ENCODE measurements at places on chromosomes 5 and 9.

- no peak for DNase-seq
Observed at GRCh38 chr5:111299831-111300432, 75.7 kb downstream of the CAMK4 start.

DNA sequence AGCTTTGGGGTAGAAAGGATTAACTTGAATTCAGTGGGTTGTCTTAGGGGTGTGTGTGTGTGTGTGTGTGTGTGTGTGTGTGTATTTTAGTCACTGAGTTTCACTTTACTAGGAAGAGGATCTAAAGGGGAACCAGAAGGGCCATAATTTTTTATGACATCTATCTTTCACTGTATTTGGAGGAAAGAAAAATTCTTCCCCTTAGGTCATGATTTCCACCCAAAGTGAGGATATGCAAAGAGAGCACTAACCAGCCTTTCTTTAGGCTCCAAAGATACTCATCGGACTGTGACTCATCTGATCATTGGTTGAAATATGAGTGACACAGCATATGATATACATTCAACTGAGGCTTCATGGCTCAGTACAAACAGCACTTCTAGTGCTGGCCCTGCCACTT lies 75.2 kb upstream of the RASGRF2 start:
- DNase-seq, result no peak

GRCh38 chr5:147509710-147510651 lies at the start of gene DPYSL3:
TSS of gene DPYSL3 (minus strand) at chr5:147510068. CDS start at chr5:147509858, 210 bp downstream.
- peak; percentile 11 for DNase-seq

DNA sequence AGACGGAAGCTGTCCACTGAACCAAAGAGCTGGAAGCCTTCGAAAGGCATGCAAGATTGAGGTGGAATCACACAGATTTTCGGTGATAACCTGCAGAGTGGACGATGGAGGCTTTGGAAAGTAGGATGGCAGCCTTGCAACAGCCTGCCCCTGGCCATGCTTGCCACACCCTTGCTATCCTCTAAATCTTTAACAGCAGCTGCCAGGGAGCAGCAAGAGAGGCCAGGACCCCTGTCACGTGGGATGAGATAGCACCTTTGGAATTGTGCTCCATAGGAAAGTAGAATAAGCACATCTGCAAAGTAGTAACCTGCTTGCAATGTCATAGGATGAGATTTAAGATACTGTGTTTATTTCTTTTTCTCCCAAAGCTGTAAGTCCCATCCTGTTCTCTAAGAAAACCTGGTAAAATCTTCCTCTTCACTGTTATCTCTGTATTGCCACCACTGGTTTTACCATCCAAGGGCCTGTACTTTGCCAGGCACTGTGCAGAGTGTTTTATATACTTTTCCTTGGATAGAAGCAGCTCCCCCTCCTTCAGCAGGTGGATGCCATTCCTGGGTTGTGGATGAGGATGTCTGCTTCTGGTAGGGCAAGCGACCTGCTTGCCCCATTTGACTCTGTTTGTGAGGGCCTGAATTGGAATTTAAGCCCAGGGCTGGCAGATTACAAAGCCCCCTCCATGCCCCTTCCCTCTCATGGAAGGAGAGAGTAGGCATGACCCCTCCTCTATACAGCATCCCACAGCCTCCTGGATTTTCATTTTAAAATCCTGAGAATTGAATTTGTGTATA lies 10.1 kb downstream of the TRIO start:
- DNase-seq, result no peak

DNA sequence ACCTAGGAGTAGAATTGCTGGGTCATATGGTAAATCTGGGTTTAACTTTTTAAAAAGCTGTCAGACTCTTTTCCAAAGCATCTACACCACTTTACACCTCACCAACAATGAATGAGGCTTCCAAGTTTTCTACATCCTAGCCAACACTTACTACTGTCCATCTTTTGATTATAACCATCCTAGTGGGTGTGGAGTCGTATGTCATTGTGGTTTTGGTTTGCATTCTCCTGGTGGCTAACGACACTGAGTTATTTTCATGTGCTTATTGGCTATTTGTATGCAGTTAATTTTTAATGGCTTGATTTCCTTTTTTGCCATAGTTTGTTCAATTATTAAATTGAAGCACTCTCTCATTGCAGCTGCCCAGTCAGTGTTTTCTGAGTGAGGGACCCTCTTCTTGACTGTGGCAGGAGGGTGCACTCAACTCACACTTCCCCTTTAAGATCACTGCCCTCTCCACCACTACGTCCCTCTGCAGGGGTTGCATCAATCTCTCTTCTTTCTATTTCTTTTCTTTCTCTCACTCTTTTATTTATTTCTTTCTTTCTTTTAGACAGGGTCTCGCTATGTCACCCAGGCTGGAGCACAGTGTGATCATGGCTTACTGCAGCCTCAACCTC lies 182.3 kb downstream of the C9orf152 start:
- no peak for DNase-seq

DNA sequence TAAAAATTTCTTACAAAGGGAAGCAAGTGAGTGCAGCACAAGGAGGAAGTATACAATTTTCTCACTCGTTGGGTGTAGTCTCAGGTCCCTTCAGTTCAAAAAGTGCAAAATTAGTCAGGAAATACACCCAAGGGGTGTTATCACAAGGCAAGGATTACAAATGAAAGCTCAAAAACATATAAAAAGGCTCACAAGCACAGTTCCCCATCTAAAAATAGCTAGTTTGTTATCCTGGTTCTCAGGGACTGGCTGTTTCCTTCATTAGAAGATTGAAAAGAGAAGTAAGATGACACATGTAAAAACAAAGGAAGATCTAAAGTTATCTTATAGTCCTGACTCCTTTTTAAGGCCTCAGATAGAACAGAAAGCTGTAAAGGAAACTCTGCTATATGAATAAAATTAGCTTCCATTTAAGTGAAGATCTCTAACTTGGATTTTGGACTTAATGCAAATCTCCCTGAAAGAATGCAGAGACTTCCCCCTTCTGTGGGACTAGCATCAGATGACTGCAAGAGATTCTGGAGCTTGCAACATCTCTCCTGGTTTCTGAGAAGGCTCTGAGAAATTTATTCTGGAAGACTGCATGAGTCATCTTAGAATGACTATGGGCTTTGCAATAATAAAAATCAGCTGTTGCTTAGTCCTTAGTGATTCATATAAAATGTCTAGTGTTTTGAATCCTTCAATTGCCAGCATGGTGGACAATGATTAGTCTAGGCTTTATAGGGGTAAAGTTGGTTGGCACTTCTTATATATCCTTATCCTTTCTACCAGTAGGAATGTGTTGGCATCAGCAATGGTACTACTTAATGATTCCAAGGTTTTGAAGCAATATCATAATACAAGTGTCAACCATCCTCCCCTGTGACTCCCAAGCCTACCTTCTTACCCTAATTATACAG lies 25.4 kb downstream of the DAB2 start:
- peak; percentile 63 for DNase-seq

DNA sequence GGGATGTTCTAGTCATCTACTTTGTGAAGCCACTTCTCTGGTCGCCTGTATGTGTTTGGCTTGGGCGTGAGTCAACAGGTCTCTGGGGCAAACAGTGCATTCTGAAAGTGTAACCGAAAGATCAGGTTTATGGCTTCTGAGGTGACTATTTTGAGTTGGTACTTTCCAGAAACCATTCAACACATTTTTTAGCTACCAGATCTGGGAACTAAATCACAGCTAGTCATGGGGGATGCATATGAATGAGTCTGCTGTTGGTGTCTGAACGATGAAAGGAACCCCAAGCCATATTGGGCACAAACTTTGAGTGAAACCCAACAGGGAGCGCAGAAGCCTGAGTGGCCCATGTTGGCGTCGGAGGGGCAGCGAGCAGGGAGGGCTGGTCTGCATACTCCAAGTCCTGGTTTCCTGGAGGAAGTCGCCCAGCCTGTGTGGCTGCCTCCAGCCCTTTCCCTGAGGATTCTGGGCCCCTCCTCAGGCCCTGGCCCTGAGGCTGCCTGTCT lies 35.3 kb downstream of the UBE2QL1 start:
- DNase-seq, result no peak

GRCh38 chr9:128428644-128429512 lies 8.2 kb downstream of the CERCAM start:
- DNase-seq, result no peak

GRCh38 chr9:101445353-101446029 lies 9.9 kb upstream of the ALDOB start:
- DNase-seq, result peak; percentile 42

GRCh38 chr5:130090569-130091270 lies 186.5 kb downstream of the CHSY3 start:
- no peak for DNase-seq

DNA sequence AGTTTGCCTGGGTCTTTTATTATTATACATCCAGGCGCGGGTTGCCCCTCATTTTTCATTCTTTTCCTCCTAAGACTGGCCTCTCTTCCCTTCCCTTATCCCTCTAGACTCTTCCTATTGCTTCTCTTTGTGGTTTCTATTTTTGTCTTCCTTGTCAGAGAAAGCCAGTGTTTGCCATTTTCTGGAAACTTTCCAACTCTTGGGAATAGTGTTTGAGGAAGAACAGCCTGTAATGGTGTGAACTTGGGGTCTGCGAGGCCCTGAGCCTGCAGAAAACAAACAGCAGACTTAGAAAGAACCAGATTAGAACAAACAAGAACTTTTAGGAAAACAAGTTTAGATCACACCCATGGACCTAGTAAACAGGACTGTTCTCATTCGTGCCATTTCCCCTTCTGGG lies 15.5 kb downstream of the PRKACG start:
- DNase-seq, result no peak

GRCh38 chr5:43300112-43300511 lies 13.1 kb downstream of the HMGCS1 start:
- DNase-seq, result no peak
